ENCODE measurements at places on chromosomes 7 and 10.
A peak's percentile ranks its signal among the peaks of the same experiment; 100 is the strongest.

- DNase-seq: peak; percentile 37
Observed at GRCh38 chr7:149414745-149415390, 46.0 kb downstream of the ZNF777 start.

DNA sequence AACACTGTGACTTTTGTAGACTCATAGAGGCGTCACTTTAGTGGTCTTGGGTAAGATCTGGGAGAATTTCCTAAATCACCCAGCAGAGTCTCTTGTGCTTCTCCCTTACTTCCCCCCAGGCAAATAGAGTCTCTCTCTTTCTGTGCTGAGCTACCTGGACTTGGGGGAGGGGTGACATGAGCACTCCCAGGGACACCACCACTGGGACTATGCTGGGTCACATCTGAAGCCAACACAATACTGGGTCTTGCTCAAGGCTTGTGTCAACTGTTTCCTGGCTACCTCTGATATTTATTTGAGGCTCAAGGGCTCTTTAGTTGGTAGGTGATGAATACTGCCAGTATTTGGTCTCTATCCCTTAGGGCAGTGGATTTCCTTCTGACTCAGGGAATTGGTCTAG, 214.6 kb upstream of the TPK1 start:
- DNase-seq: no peak

- peak; percentile 28 for DNase-seq
Observed at GRCh38 chr10:23826421-23826820, 382.5 kb upstream of the KIAA1217 start.

DNA sequence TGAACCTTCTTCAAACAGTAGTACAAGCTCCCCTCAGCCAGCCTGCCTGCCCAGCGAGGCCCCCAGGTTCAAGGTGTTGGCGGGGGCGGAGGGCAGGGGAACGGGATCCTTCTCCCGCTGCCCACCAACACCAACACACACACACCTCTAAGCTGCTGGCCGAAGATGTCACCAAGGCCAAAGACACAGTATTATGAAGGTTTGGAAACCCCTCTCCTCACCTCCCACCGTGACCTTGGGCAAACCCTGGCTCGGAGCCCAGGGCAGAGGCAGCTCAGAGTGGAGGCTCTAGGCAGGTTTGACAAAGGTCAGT, 49.4 kb upstream of the GTF2IRD1 start:
- no peak for DNase-seq

GRCh38 chr7:1065585-1066241, 21.4 kb downstream of the GPR146 start:
- DNase-seq: peak; percentile 84

- no peak for DNase-seq
Observed at GRCh38 chr10:100655760-100656421, 89.5 kb upstream of the PAX2 start.
